Retina (tissue), 1 donor: ENCODE measurements at places on chromosomes 4 and X.
A peak's percentile ranks its signal among the peaks of the same experiment; 100 is the strongest.

GRCh38 chr4:125392694-125393093 lies 77.9 kb downstream of the FAT4 start:
- no peak for DNase-seq

DNA sequence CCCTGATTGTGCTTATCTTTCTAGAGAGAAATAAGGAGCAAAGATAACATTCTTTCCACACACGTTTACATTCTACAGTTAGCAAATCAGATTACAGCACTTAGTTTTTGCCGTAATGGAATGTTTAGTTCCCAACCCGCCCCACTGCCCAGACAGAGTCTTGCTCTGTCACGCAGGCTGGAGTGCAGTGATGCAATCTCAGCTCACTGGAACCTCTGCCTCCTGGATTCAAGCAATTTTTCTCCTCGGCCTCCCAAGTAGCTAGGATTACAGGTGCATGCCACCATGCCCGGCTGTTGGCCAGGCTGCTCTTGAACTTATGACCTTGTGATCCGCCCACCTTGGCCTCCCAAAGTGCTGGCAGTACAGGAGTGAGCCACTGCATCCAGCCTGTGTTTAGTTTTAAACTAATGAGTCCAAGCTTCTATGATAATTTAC lies 8.4 kb upstream of the PRPS1 start:
- DNase-seq: no peak

- DNase-seq: peak; percentile 30
These were observed 94.2 kb downstream of the CXCL13 start for GRCh38 chr4:77699731-77700210.

DNA sequence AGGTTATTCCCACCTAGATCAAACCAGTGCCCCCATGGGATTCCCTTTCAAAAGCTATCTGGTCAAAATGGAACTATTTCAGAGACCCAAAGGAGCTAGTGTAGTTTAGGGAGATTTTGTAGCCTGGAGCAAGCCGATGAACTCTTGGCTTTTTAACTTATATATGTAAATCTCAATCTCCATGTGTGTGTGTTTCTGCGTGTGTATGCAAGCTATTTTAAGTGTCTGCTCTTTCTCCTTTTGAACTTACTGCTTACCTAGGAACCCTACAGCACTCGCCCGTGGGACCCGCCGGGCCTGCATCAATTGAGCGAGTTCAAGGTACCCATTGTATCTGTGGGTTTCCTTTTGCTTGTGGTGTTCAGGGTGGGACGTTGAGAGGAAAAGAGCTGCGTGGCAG lies 10.4 kb downstream of the CSTF2 start:
- DNase-seq: no peak

DNA sequence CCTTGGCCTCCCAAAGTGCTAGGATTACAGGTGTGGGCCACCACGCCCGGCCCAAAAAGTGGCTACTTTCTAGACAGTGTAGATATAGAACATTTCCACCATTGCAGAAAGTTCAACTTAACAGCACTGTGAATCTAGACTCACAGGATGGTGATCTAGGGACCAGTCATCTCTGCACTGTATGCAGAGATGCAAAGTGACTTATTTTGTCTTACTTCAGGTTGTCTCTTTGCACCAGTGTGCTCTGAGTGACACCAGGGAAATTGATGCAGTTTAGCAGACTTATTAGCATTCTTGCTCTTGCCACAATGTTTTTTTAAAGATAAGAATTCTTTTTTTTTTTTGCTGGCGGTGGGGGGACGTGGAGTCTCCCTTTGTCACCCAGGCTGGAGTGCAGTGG lies 12.8 kb upstream of the FOXO4 start:
- DNase-seq: no peak

- no peak for DNase-seq
These were observed 4.9 kb upstream of the PLK4 start for GRCh38 chr4:127875791-127876190.

DNA sequence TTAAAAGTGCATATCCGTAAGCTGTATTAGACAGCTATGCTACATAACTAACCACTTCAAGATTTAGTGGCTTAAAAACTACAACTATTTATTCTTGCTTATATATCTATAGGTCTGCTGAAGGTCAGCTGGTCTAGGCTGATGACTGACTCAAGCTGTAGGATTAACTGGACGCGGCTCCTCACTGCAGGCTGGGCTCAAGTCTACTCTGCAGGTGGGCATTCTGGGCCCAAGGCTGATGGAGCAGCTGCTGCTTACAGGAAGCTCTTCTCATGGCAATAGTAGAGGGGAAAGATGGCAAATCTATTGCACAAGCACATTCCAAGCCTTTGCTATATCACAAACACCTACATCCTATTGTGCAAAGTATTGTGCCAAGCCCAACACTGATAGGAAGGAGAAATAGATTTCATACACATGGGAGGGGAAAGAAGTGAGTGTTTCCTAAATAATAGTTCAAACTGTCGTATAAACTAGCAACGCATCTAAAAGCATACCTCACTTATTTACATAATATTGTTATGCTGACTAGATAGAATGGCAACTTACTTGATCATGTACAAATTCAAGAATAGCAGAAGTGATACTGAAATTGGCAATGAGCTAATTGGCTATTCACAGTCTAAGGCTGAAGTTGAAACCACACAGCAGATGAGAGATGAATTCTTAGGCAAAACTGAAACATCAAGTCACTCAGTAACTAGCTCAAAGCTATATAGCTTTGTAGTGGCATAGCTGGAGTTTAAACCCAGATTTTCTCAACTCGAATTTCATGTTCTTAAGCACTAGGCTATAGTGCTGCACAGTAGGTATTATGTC lies 263.8 kb downstream of the NKX6-1 start:
- no peak for DNase-seq

- no peak for DNase-seq
These were observed 288.2 kb upstream of the CTSO start for GRCh38 chr4:156241896-156242295.

GRCh38 chr4:164716901-164717300 lies 37.0 kb upstream of the SMIM31 start:
- DNase-seq: no peak

GRCh38 chr4:80295826-80296225 lies 29.4 kb downstream of the FGF5 start:
- peak; percentile 22 for DNase-seq

GRCh38 chrX:109635146-109635545 lies 10.2 kb upstream of the KCNE5 start:
- DNase-seq: peak; percentile 10

DNA sequence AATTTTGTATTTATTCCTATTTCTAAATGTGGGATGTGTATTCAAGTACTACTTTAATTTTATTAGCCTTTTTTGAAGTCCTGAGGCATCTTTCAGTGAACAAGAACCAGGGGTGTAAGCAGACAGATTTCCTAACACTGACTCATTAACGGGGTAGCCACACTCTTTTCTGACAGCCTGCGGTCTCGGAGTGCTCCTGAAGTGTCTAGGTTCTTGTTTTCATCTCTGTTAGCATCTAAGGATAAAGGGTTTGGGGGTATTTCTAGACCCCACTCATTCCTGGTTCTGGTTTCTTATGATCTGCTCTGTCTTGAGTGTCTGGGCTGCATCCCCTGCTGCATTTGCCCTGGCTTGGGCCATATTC lies 71.9 kb downstream of the GC start:
- no peak for DNase-seq

GRCh38 chr4:175443547-175443946 lies 368.5 kb downstream of the GPM6A start:
- no peak for DNase-seq

DNA sequence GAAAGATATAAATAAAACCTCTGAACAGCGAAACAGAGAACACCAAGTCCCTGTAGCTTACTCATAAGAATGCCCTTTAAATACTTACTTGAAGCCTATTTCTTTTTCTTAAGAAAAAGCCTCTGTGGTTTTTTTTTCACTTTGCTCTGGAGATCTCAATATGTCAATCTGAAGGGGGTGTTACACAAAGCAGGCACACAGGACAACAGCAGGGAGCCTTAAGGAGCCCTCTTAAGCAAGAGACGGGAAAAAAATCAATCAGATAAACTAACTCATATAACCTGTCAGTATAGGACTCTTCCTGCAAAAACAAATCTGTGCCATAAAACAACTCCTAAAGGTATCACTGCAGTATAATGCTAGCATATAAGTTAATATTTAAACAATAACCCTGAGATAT lies 611.1 kb upstream of the ATOH1 start:
- no peak for DNase-seq

DNA sequence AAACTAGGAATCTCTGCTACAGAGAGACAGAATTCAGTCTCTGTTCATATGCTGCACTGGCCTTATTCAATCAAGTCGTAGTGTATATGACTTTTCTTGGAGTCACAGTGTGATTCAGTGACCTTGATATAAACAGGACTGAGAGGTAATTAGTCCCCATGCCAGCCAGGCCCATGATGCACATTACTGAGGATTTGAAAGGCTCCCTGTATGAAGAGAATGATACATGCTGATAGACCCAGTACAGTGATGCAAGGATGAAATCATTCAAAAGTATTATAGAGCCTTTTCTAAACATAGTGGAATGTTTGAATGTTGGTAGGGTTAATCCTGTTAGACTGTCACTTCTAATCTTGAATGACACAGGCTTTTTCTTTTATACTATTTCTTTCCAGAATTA lies 34.1 kb downstream of the ANXA3 start:
- DNase-seq: no peak

DNA sequence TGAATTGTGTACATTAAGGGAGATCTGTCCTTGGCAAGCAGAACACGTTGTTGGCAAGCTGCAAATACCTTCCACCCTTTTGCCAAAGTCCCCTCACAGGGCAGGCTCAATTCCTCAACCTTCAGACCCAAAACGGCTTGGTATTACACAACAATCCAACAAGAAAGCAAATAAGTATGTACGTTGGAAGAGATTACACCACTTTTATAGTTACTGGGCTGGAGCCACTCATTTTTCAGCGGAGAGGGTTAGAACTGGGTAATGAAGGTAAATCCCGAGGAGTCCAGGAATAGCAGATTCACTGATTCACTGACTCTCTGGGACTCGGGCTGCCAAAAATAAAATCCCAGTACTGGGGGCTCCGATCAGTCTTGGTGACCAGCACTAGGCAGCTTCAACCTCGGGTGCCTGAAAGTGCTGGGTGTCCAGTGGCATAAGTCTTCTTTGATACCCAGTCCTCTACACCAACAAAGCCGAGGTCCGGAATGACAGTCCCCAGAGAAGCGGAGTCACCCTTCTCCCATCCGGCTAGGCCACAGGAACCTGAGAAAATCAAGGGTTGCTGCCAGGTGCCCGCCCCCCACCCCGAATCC lies 587 bp downstream of the TIMM8A start:
- DNase-seq: peak; percentile 1

DNA sequence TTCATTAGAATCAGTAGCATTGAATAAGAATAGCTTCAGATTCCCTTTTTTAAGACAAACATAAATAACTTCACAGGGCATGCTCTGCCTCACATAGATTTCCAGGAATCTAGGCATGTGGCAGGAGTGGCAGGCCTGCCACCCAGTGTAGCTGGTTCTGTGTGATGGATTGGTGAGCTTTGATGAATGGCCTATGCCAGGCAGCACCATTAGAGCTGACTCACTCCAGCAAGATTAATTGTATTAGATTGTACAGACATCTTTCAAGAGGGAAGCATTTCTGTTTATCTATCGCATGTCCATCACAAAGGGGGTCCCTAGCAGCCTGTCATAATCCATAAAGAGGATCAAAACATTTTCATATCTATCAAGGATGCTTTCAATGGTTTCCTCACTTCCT lies 71.9 kb downstream of the NAA11 start:
- no peak for DNase-seq

- DNase-seq: no peak
These were observed 851.7 kb upstream of the PCDH10 start for GRCh38 chr4:132297346-132297745.

DNA sequence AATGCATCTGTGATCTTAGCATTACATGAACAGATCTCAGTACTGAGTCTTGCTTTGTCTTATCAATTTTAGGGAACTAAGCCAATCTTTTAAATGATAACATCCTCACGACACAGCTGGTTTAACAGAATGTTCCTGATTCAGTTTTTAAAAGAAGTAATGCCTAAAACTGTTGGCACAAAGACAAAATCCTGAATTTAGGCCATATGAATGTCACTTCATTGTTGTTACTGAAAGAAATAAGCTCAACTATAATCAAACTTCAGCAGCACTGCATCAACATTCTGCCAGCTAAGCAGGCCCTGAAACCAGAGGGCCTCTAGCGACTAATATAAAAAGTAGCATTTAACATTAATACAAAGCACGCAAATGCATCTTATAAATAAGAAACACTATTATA lies 130.6 kb downstream of the FRYL start:
- no peak for DNase-seq

DNA sequence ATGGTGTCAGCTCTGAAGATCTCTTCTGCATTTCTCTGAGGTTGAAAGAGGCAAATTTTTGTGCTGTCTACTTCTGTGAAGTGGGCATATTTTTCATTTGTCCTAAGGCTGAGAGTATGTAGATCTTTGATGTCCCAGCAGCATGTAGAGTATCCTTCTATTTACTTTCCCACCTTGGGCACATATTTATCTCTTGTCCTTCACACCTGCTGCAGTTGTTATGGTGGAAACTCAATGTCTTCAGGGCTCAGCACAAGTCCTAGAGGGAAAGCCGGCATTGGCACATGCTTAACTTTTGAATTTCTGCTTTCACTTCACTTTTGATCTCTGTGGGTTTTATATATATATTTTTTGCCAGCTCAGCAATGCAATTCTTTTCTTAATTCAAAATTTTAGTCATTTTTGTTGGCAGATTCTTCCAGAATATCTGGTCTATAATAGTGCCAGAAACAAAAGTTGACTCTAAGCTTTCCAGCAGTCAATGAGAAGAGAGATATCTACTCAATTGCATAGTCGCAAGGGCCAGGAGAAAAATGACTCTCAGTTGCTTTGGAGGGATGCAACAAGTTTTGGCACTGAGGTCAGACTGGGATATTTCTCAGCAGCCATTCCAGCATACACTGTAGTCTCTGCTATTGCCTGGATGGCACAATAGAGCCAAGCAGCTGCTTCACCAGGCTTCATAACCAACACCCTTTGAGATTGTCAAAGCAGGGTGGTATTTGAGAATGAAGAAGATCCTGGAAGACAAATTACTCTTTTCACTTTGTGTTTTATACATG lies 127.8 kb upstream of the FAT1 start:
- no peak for DNase-seq

DNA sequence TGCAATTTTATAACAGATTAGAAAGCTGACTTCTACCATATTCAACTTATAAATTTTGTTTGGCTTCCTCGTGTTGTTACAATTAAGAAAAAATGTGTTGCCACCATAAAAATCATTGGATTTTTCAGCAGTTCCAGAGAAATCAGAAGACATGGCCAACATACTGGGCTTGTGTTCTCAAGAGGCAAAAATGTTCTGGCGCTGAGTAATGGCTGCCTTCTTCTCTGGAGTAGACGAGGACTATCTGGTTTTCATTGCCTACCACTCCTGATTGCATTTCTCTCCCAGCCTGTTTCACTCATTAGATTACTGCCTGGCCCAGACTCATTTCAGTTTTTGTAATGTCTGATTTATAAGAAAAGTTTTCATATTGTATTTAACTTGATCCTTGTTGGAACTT lies 122.3 kb downstream of the ARHGAP10 start:
- DNase-seq: no peak

- no peak for DNase-seq
These were observed 373.8 kb downstream of the STIM2 start for GRCh38 chr4:27234306-27234899.
